ENCODE measurements at places on chromosomes 3 and 15.

DNA sequence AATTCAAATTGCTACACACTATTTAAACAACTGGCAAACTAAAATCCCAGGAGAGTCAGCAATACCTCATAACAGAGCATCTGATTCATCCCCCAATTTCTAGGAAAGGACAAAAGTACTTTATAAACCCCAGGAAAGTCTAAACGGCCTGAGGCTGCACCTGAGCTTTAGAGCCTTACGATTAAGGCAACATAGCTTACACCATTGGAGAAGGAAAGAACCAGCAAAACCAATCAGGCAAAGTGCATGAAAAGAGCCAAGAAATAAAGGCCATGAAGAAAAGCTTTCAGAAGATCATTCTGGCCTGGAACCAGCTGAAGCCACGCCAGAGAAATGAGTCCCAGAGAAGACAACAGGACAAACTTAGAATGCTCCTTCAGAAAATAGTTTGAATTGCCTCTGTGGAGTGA, 48.1 kb downstream of the PTPN9 start:
- DNase-seq = no peak

- DNase-seq = no peak
Measured at GRCh38 chr3:21876782-21877181, 125.8 kb upstream of the ZNF385D start.

- no peak for DNase-seq
Measured at GRCh38 chr3:28575746-28576613, 227.4 kb upstream of the AZI2 start.

- no peak for DNase-seq
Measured at GRCh38 chr3:184335291-184335660, 2.1 kb upstream of the FAM131A start.

DNA sequence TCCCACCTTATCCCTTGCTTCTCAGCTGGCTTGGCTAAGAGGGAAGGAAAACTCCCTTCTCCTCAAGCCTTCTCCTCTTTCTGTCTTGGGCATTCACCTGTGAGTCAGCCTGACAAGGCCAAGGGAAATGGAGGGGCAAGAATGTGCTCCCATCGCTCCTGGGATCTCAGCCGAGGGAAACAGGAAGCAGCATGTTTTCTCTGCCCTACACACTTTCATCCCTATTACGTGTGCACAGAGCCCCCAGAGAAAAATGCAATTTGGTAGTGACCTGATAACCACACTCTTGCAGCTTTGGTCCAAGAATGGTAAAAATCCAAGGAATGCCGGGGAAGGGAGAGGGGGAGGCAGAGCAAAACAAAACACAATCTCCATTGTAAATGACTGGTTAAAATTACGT, 32.9 kb upstream of the MTMR10 start:
- DNase-seq = no peak
